ENCODE measurements at places on chromosomes 12 and 14. TPM values are rescaled to one million over a fixed set of nuclear protein-coding genes. Genes with fewer than 3 reads are reported as not detected.

DNA sequence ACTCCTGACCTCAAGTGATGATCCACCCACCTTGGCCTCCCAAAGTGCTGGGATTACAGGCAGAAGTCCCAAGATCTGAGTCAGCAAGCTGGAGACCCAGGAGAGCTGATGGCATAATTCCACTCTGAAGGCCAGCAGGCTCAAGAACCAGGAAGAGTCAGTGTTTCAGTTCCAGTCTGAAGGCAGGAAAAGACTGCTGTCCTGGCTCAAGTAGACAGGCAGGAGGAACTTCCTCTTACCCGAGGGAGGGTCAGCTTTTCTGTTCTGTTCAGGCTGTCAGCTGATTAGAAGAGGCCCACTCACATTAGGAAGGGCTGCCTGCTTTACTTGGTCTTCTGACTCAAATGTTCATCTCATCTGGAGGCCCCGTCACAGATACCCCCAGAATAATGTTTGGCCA, 206.0 kb upstream of the MYL2 start:
- H3K4me3 ChIP-seq: no peak overlapping the region
- no peaks in the 10 kb centered on the region for H3K36me3 ChIP-seq
- no peak for DNase-seq
- H3K4me1 ChIP-seq: no peaks in the 10 kb centered on the region
- H3K27me3 ChIP-seq: no peaks in the 10 kb centered on the region

DNA sequence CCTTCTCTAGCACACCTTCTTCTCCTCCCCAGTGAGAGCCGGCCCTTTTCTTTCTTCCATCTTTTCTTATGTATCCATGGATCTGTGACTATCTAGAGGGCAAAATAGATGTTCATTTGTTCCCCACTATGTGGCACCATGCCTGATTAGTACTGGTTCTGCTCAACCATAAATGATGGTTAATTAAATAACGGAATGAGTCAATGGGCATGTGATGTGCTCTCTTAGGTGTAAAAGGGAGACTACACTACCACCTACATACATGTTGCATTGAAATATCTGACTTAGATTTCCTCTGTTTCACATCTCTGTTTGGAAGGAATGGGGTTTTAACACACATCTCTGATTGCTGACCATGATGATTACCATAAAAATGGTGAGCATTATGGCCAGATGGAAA, 116.5 kb downstream of the BTG1 start:
- no peak overlapping the region for H3K4me3 ChIP-seq
- no peak overlapping the region for H3K27ac ChIP-seq
- H3K36me3 ChIP-seq: no peaks in the 10 kb centered on the region
- H3K4me1 ChIP-seq: no peaks in the 10 kb centered on the region
- H3K27me3 ChIP-seq: no peaks in the 10 kb centered on the region

GRCh38 chr12:62813031-62813829, 121.7 kb downstream of the PPM1H start:
- no peak overlapping the region for H3K27ac ChIP-seq
- no peaks in the 10 kb centered on the region for H3K4me1 ChIP-seq
- DNase-seq: peak; percentile 65

DNA sequence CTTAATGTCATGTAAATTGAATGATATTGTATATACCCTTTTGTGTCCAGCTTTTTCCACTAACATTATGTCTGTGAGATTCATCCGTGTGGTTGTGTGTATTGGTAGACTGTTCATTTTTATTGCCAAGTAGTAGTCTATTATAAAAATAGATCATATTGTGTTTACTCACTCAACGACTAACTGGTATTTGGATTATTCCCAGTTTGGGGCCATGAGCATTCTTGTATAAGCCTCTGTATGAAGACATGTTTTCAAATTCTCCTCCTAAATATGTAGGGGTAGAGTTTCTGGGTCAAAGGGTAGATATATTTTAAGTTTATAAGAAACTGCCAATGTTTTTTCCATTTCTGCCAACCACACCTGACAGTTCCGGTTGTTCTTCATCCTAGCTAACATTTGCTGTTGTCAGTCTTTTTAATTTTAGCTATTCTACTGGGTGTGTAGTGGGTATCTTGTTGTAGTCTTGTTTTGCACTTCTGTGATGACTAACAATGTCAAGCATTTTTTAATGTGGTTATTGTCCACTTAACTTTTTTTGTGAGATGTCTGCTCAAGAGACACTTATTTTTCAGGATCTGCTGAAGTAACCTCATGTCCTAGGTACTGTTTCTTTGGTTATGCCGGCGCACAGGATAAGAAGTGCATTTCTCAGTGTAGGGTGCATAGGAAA, 93.2 kb downstream of the DACT1 start:
- no peaks in the 10 kb centered on the region for H3K27me3 ChIP-seq
- no peak overlapping the region for H3K4me3 ChIP-seq
- no peak for DNase-seq
- no peaks in the 10 kb centered on the region for H3K36me3 ChIP-seq
- H3K27ac ChIP-seq: peak overlapping the region; percentile 5

DNA sequence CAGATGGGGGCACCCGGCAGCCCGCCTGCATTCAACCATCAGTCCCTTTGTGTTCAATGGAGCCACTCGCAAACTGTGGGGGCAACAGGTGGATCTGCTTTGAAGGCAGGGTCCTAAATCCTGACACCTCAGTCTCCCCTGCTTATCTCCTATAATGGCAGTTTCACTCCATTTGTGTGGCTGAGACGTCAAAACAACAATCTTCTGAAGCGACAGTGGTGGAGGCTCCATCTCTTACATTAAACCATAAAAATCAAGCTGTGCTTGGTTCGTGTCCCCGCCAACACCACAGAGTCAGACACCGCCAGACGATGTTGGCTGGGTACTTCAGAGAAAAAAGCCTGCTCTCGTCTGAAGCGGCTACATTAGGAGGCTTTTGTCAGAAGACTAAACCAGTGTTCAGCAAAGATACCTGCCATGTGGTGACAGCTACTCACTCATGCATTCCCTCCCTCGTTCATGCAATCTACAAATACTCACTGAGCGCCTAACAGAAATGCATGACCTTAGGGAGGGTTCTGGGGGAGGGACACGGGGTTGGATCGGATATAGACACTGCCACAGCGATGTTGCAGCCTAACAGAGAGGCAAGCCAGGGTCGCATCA, 253.9 kb downstream of the FOXN3 start:
- H3K27ac ChIP-seq: no peak overlapping the region
- peaks cover 27% of the 10 kb centered on the region for H3K4me1 ChIP-seq
- no peaks in the 10 kb centered on the region for H3K27me3 ChIP-seq
- H3K4me3 ChIP-seq: no peak overlapping the region

- H3K4me3 ChIP-seq: no peak overlapping the region
- DNase-seq: peak; percentile 47
- no peaks in the 10 kb centered on the region for H3K4me1 ChIP-seq
- H3K27me3 ChIP-seq: no peaks in the 10 kb centered on the region
- H3K27ac ChIP-seq: no peak overlapping the region
Observed at GRCh38 chr14:104394409-104394851, 185.1 kb upstream of the C14orf180 start.

DNA sequence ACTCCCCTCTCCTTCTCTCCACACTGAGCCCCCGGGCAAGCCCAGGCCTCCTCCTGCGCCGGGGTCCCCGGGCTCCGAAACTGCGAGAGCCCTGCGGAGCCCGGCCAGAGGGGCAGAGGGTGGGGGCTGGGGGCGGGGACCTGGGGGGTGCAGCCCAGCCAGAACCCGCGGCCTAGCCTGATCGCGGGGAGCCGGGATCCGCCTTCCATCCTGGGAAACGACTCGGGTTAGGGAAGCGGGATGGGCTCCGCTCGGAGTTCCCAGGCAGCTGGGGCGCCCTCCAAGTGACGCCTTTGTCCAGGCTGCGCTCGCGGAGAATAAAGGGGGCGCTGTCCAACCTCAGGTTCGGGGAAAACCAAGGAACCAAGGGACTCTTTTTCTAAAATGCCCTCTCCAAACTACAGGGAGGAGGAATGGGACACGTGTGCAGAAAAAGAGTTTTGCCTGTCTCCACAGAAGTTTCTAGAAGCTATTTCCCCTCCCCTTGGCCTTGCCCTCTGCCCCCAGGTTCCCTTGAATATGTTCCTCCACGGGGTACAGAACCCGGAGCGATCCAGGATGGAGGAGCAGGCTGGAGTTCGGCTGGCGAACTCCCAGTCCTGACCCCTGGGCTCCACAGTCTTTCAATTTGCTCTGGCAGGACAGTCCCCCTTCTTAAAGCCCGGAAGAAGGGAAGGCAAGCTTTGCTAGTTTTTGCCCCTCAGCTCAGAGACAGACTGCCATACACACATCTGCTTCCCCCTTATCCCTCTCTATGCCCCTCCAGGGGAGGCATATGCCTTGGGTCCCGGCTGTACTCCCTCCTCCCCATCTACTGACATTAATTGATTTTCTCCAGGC, 13.9 kb downstream of the NKX2-1 start:
- no peak overlapping the region for H3K27ac ChIP-seq
- no peak overlapping the region for H3K4me3 ChIP-seq
- H3K36me3 ChIP-seq: no peaks in the 10 kb centered on the region
- H3K4me1 ChIP-seq: peaks cover 15% of the 10 kb centered on the region
- peaks cover 28% of the 10 kb centered on the region for H3K27me3 ChIP-seq
- DNase-seq: no peak

DNA sequence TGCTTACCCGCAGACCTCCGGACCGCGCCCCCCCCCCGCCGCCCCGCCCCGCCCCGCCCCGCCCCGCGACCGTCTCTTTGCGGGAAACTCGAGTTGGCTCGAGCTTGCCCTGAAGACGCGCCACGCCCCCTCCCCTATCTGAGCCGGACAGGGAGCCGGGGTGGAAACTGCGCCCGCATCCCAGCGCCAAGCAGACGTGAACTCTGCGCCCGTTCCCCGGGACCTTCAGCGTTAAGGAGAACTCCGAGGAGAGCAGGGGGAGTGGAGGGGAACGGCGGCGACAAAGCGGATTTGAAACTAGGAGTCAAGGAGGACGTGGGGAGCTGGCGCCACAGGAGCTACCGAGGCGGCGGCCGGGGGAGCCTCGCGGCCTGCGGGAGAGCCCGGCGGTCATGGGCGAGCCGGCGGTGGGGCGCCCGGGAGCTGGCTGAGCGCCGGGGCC, at the start of gene KCNK13:
Gene KCNK13 (plus strand): TSS at position 310 of the 442 bp plus-strand sequence. CDS start 212 bp downstream, outside the sequence.
- H3K4me1 ChIP-seq: peaks cover 31% of the 10 kb centered on the region
- H3K27me3 ChIP-seq: peaks cover 17% of the 10 kb centered on the region
- no peak for DNase-seq
- H3K36me3 ChIP-seq: no peaks in the 10 kb centered on the region
- H3K27ac ChIP-seq: no peak within 1 kb of the TSS
- H3K4me3 ChIP-seq: peak within 1 kb of the TSS; percentile 55

DNA sequence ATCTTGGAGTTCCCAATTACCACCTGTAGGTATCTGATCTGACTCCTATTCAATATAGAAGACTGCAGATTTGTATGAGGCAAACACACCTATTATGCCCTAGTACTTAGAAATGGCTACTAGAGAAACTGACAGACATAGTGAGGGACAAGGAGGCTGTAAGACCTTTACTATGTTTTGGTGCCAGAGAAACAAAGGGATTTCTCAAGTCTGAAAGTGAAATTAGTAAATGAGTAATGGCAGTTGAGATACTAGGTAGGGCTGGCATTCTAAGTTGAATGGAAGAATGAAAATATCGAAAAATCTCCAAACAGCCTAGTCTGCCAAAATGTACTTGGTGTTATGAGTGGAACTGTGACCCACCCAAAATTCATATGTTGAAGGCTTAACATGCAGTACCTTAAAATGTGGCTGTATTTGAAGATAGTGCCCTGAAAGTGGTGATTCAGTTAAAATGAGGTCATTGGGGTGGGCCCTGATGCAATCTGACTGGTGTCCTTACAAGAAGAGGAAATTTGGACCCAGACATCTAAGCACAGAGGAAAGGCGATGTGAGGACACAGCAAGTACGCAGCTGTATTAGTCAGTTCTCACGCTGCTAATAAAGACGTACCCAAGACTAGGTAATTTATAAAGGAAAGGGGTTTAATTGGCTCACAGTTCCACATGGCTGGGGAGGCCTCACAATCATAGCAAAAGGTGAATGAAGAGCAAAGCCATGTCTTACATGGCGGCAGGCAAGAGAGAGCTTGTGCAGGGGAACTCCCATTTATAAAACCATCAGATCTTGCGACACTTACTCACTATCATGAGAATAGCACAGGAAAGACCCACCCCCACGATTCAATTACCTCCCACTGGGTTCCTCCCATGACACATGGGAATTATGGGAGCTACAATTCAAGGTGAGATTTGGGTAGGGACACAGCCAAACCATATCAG, 127.0 kb downstream of the APAF1 start:
- no peak overlapping the region for H3K27ac ChIP-seq
- H3K4me3 ChIP-seq: no peak overlapping the region
- DNase-seq: no peak
- H3K27me3 ChIP-seq: no peaks in the 10 kb centered on the region
- no peaks in the 10 kb centered on the region for H3K36me3 ChIP-seq

DNA sequence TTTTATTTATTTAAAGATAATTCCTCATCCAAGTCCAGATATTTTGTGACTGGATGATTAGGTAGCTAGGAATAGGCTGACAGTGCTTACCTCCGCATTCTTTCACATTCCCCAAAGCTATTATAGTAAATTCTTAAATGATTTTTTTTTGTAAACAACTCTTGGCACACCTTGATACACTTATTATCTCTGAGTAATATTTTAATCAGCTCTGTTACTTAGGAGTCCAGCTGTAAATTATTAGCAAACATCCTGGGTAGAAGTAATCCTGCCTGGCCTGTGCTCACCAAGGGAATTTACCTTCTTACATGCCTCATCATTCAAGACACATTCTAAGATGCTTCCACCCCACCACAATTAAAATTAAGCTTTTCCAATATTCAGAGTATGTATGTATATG, 186.1 kb downstream of the SLC2A13 start:
- no peaks in the 10 kb centered on the region for H3K27me3 ChIP-seq
- no peak overlapping the region for H3K4me3 ChIP-seq
- H3K36me3 ChIP-seq: no peaks in the 10 kb centered on the region
- DNase-seq: no peak
- no peak overlapping the region for H3K27ac ChIP-seq

- DNase-seq: no peak
- H3K27ac ChIP-seq: no peak overlapping the region
- H3K36me3 ChIP-seq: peaks cover 65% of the 10 kb centered on the region
- H3K27me3 ChIP-seq: no peaks in the 10 kb centered on the region
- no peaks in the 10 kb centered on the region for H3K4me1 ChIP-seq
Observed at GRCh38 chr12:130792821-130793553, 46.1 kb downstream of the STX2 start.

DNA sequence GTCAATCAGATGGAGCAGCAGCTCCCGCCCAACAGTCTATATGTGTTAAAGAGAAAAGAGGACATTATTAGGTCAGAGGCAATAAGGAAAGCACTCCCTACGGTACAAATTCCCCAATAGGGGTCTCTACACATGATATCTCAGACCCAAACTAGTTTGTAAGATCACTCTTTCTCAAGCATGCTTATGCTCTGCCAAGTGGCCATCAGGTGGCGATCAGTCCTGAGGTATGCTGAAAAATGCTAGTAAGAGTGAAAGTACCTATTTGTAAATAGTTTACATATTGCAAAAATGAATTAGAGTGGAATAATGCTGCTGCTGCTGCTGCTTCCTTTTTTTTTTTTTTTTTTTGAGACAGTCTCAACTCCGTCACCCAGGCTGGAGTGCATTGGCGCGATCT, 61.0 kb downstream of the CPM start:
- H3K36me3 ChIP-seq: no peaks in the 10 kb centered on the region
- DNase-seq: no peak
- no peaks in the 10 kb centered on the region for H3K4me1 ChIP-seq
- H3K27ac ChIP-seq: no peak overlapping the region
- H3K27me3 ChIP-seq: no peaks in the 10 kb centered on the region

Gene RTN1
- 1.3 TPM for total RNA-seq

Gene MYRFL
- not detected for total RNA-seq

Gene COCH
- total RNA-seq: 0.47 TPM

Gene DIO3
- 0.55 TPM for total RNA-seq

All from right atrium auricular region (tissue), 2 donors.